ENCODE measurements at places on chromosomes 1 and 21.

- DNase-seq: no peak
These were observed 19.7 kb upstream of the RNU1-4 start for GRCh38 chr1:16720351-16721223.

- DNase-seq: no peak
These were observed 7.7 kb downstream of the C1orf226 start for GRCh38 chr1:162389021-162389818.

- DNase-seq: no peak
These were observed 272.2 kb downstream of the TNR start for GRCh38 chr1:175471039-175471800.

DNA sequence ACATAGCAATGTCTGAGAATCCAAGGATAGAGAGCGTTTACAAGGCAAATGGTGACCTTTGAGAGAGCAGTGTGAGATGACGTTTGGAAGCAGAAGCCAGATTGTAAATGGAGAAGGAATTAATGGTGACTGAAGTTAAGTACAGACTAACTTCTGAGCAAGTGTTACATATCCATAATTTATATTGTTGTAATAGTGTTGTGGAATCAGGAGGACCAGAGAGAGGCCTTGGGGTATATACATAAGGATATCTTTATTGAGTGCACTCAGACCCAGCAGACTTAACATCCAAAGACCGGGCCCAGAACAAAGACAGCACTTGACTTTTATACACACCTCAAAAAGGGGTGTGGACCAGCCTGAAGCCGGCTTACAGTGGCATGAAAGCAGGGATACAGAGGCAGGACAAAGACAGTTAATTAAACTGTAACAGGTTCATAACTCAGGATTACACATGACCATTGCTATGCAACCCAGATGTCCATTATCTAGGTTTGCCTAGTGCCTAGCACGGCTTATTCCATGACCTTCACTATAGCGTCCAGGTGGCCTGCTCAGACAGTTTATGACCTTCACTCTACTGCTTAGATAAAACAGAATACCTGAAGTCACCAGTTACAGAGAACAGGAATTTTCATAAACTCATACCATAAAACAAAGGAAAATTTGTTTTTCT, 2.7 kb upstream of the MGST3 start:
- no peak for DNase-seq

DNA sequence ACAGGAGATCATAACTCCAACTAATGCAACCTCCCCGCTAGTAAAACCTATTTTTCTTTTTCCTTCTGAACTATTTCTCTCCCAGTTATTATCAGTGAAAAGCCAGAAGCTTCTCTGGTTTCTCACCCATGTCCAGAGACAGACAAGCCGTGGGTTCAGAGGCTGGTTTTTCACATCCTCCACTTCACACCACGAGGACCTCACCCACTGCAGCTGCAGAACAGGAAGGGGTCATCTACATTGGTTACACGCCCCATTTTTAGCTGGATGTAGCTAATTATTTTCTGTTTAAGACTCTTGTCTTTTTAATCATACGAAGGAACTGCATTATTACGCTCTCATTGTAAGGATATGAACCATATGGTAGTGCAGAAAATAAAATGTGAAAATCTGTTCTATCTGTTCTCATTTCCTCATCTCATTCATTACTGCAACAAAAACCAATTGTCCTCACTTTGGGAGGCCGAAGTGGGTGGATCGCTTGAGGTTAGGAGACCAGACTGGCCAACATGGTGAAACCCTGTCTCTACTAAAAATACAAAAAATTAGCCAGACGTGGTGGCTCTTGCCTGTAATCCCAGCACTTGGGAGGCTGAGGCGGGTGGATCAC, 39.1 kb upstream of the CLDN14 start:
- no peak for DNase-seq

DNA sequence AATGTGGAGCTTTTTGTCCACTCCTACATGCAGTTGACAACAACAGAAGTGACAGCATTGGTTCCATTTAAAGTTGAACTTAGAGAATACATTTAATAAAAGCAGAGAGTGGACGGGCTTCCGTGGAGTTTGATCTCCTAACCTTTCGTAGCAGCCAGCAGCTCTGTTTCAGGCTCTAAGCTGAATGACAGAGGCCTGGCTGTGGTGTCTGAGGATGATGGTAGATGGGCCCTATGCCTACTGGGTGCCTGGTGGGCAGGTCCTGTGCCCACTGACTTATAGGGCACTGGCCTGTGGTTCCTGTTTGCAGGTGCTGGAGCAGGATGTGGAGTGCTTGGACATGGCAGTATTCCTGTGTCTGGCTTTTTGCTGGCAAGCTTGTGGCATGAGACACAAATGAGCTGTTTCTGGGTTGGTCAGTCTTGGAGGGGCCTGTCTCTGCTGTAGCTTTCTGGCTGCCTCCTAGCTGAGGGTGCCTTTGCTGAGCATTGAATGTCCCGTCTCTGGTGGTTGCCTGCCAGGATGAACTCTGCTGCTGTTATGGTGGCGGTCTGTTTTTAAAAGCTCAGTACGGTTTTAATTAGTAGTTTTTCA, 54.6 kb downstream of the PRDM2 start:
- no peak for DNase-seq

DNA sequence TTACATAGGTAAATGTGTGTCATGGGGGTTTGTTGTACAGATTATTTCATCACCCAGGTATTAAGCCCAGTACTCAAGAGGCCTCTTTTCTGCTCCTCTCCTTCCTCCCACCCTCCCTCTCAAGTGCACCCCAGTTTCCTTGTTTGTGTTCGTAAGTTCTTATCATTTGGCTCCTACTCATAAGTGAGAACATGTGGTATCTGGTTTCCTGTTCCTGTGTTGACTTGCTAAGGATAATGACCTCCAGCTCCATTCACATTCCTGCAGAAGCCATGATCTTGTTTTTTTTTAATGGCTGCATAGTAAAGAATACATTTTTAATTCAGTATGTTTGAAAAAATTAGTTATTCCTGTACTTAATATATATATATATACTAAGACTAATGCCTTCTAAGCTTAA, 107.7 kb downstream of the CLDN17 start:
- no peak for DNase-seq

DNA sequence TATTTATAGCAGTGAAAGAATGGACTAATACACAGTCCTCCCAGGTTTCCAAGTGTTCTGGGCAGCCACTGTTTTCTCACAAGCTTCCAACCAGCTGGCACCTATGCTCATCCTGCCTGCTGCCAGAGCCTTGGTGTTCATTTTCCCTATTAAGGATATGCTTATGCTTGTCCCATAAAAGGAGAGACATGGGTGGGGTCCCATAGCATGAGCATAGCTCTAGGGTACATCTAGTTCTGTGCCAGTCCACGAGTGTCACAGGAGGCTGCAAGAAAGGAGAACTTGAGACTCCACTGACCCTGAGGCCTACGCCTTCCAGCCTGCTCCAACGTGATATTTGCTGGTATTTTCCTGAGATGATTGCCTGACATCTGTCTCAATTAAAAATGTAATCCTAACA, 192.4 kb upstream of the PTGFR start:
- DNase-seq: no peak

DNA sequence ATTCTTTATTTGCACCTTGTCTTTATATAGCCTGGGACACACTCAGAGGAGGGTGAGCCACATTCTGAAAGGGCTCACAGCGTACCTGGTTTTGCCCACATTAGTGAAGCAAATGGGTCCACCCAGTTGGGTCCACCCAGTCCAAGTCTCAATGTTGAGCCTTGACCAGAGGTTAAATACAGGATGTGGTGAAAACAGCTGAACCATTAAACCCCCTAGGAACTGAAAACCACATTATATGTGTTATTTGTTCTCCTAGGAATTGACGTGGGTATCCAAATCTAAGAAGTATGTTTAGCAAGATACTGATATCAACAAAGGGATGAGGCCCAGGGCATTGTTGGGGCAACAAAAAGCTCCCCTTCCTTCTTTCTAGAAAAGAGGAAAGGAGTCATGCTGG, 83.8 kb downstream of the SETD4 start:
- no peak for DNase-seq

DNA sequence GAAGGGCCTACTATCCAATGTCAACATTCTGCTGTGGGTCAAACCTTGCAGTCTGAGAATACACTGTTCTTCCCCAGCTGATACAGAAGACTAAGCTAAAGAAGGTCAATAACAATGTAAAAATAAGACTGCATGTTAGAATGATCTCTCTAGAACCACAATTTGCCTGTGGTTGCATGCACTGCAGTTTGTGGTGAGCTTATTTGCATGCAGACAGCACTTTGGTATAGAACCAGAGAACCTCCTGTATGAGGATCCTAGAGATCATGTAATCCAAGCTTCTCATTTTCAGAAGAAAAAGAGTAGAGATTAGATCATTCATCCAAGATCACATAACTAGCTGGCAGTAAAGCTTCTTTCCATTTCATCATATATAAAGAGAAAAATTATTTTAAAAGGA, 15.8 kb downstream of the SYNJ1 start:
- DNase-seq: no peak

GRCh38 chr1:228868731-228869024, 133.4 kb downstream of the RHOU start:
- no peak for DNase-seq

- no peak for DNase-seq
These were observed 378.4 kb downstream of the SETD4 start for GRCh38 chr21:35681946-35682345.

DNA sequence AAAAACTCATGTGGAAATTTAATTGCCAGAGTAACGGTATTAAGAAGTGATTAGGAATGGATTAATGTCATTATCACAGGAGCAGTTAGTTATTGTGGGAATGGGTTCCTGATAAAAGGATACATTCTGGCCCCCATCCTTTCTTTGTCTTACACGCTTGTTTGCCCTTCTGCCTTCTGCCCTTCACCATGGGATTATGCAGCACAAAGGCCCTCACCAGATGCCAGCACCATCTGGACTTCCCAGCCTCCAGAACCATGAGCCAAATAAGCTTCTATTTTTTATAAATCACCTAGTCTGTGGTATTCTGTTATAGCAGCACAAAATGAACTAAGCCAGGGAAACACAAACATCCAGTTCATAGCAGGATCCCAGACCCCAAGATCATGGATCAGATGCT, 33.9 kb upstream of the POU2F1 start:
- DNase-seq: no peak

DNA sequence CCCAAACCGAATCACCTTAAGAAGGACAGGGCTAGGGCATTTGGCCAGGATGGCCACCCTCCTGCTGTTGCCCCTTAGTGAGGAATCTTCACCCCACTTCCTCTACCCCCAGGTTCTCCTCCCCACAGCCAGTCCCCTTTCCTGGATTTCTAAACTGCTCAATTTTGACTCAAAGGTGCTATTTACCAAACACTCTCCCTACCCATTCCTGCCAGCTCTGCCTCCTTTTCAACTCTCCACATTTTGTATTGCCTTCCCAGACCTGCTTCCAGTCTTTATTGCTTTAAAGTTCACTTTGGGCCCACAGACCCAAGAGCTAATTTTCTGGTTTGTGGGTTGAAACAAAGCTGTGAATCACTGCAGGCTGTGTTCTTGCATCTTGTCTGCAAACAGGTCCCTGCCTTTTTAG, 3.6 kb downstream of the BTG2 start:
- no peak for DNase-seq

DNA sequence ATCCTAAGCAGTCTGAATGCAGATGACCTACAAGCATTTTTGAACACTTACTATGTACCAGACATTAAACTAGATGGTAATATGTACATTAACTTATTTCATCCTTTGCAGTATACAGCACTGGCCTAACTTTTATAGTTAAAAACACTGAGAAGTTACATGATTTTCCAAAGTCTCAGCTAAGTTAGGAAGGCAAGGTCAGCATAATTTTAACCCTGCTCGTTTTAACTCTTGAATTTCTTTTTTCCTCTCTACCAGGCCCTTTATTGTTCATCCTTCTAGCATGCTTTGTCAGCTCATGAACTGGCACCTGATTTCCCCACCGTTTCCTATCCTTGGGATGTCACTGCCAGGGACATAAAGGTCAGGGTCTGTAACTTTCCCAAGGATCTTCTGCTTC, 76.9 kb upstream of the ZC3H11B start:
- no peak for DNase-seq

GRCh38 chr1:37549341-37549740, 4.8 kb downstream of the SNIP1 start:
- no peak for DNase-seq

GRCh38 chr1:17359031-17359430, 13.0 kb upstream of the PADI6 start:
- no peak for DNase-seq
